ENCODE measurements at places on chromosomes 1 and 21.

GRCh38 chr1:20071416-20071815 lies 1.4 kb downstream of the PLA2G5 start:
- no peak for DNase-seq

DNA sequence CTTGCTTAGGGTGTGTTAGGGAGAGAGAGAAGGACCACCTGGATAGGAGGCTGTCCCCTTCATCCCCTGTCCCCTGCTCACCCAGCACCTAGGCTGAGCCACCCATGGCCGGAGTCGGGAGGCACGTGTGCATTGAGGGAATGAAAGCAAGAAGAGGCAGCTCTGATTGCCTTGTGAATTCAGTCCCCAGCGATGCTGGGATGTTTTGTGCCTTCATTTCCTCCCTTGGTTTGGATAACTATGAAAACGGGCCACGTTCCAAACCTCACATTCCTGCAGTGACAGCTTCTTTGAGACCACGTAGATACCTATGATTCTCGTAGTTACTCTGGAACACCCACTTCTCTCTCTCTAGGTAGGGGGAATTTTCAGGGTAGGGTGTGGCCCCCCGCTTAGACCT lies 67.1 kb downstream of the MAN1C1 start:
- DNase-seq: peak; percentile 39

- no peak for DNase-seq
These were observed 16.1 kb downstream of the ADORA1 start for GRCh38 chr1:203143641-203144040.

GRCh38 chr1:10857687-10858086 lies 61.2 kb upstream of the CASZ1 start:
- DNase-seq: no peak

- no peak for DNase-seq
These were observed 30.1 kb downstream of the C1orf21 start for GRCh38 chr1:184416946-184417345.

DNA sequence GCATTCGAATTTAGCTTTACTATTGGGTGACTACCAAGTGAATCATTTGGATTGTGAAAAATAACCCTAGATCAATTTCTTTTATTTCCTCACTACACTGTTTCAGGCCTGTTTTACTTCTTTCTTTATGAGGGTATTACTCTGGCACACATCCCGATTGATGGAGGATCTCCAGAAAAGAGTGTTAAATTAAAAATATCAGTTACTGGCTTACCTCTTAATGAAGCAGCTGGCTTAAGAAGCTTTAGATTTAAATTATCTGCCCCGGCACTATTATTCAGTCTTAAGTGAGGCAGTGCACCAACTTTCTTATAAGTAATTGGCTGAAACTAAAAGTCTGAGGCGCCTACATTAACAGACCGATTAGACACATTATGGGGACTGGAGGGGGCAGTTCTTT lies 1097.4 kb downstream of the TTLL7 start:
- DNase-seq: no peak

DNA sequence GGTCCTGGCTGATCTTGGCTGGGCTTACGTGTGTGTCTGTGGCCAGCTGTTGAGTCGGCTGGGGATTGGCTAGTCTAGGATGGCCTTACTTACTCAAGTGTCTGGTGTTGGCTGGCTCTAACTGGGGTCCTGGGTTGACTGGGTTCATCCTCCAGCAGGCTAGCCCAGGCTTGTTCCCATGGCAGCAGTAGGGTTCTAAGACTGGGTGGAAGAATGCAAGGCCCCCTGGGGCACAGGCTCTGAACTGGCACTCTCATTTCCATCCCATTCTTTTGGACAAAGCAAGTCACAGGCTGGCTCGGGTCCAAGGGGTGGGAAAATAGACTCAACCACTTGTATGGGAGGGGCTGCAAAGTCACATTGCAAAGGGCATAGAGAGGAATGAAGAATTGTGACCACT lies 7.9 kb upstream of the OPRD1 start:
- no peak for DNase-seq

- peak; percentile 43 for DNase-seq
These were observed 9.6 kb upstream of the PLA2G4A start for GRCh38 chr1:186819126-186819525.

- no peak for DNase-seq
These were observed 123.7 kb upstream of the KIF26B start for GRCh38 chr1:245031041-245031440.

DNA sequence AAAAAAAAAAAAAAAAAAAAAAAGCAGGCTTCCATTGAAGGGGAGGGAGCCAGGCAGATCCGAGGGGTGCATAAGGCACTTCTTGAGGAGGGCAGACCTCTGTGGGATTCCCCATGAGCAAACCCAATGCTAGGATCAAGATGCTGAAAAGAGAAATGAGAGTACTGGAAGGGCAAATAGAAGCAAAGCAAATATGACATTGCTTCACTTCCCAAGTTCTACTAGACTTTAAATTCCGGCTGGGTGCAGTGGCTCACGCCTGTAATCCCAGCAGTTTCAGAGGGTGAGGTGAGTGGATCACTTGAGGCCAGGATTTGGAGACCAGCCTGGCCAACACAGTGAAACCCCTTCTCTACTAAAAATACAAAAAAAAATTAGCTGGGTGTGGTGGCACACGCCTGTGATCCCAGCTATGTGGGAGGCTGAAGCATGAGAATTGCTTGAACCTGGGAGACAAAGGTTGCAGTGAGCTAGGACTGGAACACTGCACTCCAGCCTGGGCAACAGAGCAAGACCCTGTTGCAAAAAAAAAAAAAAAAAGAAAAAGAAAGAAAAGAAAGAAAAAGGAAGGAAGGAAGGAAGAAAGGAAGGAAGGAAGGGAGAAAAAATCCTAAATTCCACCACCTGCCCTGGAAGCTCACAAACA lies 23.1 kb upstream of the PALMD start:
- no peak for DNase-seq

- no peak for DNase-seq
These were observed 10.7 kb downstream of the LRRC8C start for GRCh38 chr1:89643577-89643976.

DNA sequence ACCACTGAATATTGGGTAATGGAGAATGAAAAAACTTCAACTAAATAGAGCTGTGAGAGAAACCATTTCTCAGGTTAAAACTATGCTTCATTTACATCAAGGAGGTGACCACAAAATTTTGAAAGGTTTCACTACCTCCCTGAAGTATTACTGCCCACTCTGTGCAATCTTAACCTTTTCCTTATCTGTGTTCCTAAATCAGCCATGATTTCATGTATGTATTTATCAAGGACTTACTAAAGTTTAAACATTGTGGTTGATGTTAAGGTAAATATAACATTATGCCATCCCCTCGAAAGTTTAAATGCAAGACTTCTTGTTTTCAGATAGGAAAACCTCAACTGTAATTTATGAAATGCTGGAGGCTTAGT lies 84.4 kb downstream of the CLEC20A start:
- DNase-seq: no peak

DNA sequence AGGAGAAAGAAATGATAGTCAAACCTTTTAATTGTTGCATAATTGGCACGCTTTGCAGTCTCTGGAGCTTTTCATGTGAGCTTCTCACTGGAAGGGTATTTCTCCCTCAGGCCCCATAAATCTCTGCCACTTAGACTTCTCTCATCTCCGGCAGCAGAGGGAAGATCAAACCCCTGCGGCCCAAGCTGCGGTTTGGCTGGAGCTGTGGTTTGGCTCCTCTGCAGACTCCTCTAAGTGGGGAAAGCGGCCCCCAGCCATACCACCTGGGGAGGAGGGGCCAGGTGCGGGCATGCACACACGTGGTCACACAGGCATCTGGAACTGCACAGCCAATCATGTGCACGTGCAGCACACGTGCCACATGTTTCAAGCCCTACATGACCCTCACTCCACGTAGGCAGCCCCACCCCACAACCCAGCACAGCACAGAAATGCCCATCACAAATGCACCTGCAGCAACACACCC lies 58.3 kb downstream of the UBE2T start:
- DNase-seq: peak; percentile 94

DNA sequence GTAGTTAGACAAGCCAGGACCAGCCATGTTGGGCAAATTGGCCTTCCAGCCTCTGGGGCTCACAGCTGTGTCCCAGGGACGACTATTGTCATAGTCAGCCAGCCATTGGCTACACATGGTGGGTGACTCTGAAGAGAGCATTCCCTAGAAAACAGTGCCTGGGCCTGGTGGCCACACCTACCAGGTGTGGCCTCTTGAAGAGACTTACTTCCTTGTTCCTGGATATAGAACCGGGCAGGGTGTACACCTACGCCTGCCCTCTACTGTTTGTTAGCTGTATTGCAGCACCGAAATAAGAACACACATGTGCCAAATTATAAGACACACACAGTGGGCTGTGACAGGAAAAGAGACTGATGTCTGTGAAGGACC lies 134.6 kb upstream of the ARHGEF16 start:
- DNase-seq: peak; percentile 64

GRCh38 chr1:36639461-36639860 lies 156.7 kb upstream of the CSF3R start:
- no peak for DNase-seq

GRCh38 chr1:214901718-214902117 lies 180.8 kb upstream of the KCNK2 start:
- peak; percentile 90 for DNase-seq

- peak; percentile 40 for DNase-seq
These were observed 404 bp upstream of the CPLANE2 start for GRCh38 chr1:16237343-16237830.

GRCh38 chr1:202123336-202123813 lies 658 bp downstream of the GPR37L1 start:
- DNase-seq: no peak

- no peak for DNase-seq
These were observed 3.0 kb upstream of the CPLANE2 start for GRCh38 chr1:16239972-16240491.

GRCh38 chr1:82185084-82185483 lies 384.4 kb downstream of the ADGRL2 start:
- DNase-seq: no peak

- no peak for DNase-seq
These were observed 11.6 kb upstream of the DDI2 start for GRCh38 chr1:15605398-15606383.

DNA sequence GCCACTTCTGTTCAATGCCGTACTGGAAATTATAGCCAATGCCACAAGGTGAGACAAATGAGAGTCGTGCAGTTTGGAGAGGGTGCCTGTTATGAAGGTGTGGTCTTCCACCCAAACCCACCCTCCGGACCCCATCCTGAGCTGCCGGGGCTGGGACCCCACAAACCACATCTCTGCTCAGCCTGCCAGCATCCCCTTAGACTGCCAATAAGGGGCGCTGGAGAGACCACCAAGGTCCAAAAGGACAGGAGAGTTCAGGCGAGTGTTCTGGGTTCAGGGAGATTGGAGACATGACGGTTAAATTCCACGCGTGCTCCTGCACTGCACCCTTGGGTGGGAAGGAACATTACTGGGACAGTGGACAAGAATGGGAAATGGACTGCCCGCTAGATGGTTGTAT lies 48.7 kb upstream of the COL18A1 start:
- no peak for DNase-seq

GRCh38 chr1:54559771-54560231 lies 11.8 kb downstream of the ACOT11 start:
- no peak for DNase-seq

GRCh38 chr1:115991909-115992308 lies 15.6 kb downstream of the SLC22A15 start:
- DNase-seq: no peak

DNA sequence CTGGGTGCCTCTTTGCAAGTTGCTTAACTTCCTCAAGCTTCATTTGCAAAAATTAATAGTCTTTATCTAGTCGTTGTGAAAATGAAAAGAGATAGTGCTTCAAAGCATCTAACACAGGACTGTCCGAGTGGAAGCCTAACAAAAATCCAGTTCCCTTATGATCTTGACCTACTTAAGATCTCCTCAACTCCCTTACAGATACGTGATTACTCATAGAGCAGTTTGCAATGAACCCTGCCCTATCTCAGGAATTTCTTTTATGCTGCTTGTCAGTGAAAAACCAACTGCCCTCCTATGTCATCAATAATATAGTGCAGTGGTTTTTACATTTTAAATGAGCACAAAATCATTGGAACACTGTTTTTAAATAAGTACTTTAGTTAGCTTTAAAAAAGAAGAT lies 314.3 kb downstream of the BACH1 start:
- DNase-seq: no peak

GRCh38 chr1:94501935-94502334 lies 39.6 kb downstream of the F3 start:
- no peak for DNase-seq

GRCh38 chr1:212668477-212668876 lies 31.2 kb downstream of the BATF3 start:
- no peak for DNase-seq

GRCh38 chr1:27544834-27545233 lies 54.9 kb upstream of the WASF2 start:
- no peak for DNase-seq

DNA sequence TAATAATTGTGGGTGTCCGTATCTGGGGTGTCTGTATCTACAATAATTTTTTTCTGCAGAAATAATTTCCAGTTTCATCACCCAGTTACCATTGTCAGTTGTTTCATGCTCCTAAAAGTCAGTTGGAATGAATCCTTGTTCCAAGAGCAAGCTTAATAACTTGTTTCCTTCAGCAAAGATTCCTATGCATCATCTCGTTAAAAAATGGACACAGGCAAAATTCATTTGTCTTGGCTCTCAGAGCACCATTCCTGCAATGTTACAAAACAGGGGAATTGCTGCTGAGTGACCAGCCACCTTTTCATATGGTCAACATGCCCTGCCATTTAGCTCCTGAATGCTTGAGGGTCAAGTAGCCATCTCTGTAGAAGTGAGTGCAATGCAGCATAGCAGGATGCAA lies 393.4 kb downstream of the KCNT2 start:
- DNase-seq: no peak

- no peak for DNase-seq
These were observed 820.3 kb downstream of the ADGRL2 start for GRCh38 chr1:82621076-82621475.

DNA sequence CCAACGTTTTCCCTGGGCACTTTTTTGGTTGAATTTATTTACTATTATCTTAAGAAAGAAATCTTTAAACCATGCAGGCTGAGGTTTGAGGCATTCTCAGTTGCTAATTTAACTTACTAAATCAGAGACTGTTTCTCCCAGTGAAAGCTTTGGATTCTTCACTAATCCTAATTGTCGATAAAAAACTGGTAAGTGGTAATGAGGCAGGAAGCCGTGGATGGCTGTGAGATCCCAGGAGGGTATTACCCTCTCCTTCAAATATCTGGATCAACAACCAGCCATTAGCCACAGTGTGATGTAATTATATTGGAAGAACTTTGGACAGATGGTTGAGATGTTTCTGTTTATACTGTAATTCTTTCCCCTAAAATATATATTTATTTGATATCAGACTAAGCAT lies 485.0 kb downstream of the DISC1 start:
- no peak for DNase-seq

Measured in EL (cell line).